Activated T-cell treated with anti-CD3 and anti-CD28 coated beads for 1 hour (primary cell): ENCODE measurements at places on chromosomes 2 and 18.

DNA sequence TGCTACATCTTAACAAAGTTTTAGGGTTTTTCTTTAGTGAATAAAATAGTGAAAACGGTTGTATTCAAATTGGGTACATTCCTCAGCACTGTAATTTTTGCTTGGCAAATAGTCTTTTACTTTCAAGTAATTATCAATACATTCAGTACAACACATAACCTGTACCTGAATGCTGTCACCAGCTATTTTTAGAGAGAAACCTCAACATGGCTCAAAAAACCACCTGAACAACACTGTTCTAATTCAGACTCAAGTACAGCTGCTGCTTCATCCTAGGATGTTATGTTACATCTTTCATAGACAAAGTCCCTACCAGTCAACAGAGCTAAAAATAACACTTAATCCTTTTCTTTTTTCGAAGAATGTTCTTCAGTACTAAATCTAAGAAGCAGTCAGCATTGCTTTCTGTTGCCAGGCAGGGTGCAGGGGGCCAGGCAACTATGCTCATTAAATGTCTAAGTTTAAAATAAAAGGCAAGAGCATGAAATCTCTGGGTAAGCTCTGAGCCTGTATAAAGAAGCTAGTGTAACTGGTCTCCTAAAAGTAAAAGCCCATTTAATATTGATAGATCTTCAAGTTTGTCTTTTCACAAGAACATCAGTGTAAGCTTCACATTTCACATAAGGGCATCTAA, 20.5 kb downstream of the PDIA6 start:
- no peak for DNase-seq

DNA sequence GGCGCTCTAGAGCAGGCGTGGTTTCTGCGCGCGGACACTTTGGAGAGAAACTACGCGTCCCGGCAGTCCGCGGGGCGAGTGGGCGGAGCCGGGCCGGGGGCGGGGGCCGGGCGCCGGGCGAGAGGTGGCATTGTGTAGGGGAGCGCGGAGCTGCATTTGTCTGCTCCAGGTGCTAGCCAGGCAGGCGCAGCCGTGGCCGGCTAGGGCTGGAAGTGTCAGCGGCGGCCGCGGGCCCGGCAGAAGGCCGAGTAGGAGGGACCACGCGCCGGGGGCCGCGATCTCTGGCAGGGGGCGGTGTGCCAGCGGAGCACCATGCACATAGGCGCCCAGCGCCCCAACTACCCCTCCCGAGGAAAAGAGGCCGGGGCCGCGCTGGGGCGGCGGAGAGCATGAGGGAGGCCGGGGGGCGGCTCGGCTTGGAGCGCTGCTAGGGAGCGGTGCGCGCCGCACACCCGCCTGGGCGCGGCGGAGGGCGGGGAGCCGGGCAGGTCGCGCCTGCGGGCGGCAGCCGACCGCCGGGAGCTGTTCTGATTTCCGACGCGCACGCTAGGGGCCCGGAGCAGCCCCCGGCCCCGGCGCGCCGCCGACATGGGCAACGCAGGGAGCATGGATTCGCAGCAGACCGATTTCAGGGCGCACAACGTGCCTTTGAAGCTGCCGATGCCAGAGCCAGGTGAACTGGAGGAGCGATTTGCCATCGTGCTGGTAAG, at the start of gene FMNL2:
Gene FMNL2, plus strand, starts transcription at position 159 of the 710 bp plus-strand sequence.
- no peak for DNase-seq

GRCh38 chr18:62372156-62372555, 47.0 kb downstream of the TNFRSF11A start:
- no peak for DNase-seq

DNA sequence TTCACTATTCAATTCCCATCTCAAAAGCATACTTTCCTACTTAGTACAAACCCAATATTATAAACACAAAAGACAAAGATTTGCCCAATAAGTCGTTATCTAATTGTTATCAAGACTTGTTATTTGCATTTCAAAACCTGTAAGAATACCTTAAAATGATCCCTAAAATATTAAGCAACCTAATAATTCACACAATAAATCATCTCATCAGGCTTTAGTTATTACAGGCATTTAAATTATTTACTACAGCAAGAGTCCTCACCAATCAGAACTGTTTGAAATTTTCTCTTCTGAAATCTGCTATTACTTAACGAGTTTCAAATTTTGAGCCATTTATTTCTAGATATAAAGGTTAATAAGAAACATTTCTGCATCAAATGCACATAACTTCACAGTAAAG, 1.6 kb downstream of the CCDC88A start:
- DNase-seq, result no peak

GRCh38 chr18:75208836-75209128, 157 bp downstream of the PTGR3 start:
- no peak for DNase-seq

DNA sequence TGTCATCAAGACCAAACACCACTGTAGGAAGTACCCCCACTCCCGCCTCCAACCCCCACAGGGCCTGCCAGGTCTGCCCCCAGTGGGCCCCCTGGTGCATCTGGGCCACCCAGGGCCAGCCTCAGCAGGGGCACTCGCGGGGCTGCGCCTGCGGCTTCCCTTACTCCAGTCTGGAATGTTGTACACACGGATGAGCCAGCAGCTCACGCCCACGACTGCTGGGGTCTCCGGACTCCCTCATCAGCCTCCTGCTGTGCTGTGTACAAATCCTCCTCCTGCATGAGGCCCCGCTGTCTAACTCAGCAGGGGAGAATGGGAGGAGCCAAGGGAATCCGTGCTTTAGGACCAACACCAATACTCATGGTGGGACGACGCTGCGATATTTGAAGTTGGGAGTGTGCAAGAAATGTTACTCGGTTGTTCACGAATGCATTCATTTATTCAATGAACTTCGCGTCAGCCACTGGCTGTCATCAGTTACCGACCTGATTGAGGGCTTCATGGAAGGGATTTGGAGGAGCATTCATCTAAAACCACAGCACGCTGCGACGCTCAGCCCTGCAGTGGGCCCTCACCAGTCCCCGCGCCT, 654 bp upstream of the ASB1 start:
- DNase-seq, result no peak

DNA sequence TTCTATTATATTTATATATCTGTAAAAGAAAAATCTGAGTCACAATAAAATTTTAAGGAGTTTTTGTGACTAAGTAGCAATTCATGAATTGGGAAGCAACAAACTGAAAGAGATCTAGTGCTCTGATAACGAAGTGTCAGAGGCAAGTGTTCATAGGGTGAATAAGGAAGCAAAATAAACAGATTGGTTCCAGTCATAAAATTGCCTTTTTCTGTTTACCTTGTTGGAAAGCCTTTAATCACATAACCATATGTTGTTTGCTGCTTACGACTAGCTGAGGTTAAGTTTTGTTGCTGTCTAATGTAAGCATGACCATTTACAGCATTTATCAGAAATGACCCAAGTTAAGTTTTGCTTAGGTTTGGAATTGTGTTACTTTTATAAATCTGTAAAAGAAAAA, 358.9 kb downstream of the ARL6IP6 start:
- no peak for DNase-seq

DNA sequence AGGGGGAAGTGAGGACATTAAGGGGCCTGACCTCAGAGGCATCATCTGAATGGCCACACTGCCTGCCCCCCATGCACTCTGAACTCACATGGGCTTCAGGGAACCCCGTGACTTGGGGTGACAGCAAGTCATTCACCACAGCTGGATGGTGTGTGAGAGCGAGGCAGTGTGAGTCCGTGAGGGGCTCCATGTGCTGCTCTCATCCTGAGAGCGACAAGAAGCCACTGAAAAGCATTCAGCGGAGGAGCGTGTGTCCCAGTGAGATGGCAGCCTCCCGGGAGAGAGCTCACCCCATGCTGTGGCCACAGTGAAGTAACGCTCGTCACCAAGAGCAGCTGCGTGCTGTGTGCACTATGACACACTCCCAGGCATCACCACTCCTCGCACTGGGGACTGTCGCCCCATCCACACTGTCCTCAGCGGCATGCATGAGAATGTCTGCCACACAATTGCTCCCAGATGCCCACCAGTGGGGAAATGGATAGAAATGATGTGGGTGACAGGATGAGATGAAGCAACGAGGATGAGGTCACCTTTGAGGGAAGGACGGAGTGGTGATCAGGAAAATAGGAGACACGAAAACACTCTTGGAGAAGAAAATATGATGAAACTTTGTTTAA, 213.0 kb upstream of the RAB6C start:
- no peak for DNase-seq

DNA sequence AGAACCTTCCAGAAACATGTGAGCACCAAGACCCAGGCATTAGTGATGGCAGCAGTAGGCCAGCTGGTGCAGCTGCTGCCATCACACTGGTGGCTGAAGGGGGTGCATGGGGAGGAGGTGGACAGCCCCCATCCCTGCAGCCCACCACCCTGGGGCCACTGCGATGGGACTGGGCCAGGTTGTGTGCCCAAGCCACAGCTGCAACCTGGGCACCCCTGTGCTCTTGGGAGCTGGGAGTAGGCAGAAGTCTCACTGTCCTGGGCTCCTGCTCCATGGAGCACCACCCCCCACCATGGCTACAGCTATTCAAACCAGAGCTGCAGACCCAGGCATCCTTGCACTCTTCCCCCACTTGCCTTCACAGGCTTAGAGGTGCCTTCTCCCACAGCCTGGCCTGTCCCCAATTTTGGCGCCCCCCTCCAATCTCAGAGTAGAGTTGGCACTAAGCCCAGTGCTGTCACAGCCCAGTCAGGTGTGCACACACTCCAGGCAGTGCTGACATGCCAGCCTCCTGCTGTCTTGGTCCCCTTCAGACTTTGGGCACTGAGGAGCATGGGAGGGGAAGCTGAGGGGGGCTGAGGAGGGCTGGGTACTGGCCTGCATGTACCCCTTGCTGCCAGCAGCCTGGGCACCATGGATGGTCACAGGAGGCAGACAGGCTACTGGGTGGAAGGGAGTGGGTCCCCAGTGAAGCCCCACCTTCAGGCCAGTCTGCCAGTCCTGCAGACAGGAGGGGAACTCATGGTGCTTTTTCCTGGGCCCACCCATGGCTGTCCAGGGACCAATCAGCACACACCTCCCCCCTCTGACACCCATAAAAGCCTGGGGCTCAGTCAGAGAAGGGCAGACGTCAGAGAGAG, 67.1 kb downstream of the CYP26B1 start:
- no peak for DNase-seq

- DNase-seq, result no peak
These were observed 31.2 kb downstream of the ALPK2 start for GRCh38 chr18:58597649-58598048.

DNA sequence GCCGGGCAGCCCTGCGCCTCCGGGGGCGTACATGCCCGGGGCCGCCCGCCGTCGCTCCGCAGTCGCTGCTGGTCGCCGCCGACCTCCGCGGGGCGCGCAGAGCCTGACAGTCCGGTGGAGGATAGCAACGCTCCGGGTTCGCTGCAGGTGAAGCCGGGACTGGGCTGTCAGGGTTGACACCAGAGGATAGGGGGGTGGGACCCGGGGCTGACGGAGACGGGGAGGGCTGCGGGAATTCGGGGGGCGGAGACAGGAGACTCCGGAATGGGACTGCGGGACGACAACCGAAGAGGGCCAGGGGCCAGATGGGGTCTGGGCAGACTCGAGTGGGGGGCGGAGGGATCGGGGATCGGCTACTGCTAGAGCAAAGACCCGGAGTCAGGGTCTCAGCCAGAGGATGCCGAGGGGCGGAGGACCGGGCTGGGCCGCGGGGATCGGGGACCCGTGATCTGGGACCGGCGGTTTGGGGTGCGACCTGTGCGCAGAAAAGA, 403 bp downstream of the TMEM127 start:
- peak; percentile 38 for DNase-seq

DNA sequence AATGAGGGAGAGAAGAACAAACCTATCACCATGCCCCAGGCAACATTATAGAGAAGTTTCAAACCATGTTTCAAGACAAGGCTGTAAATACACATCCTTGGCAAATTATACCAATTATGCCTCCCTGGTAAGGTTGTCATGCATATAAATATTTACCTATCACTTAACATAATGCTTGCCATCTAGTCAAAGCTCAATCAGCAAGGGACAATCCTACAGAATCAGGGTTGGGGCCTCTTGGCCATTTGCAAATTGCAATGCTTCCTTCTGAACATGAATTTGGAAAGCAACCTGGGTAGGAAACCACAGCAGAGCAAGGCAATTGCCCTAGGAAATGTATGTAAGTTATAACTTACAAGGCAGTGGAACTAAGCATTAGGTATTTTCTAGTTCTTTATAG, 907.2 kb upstream of the CDH2 start:
- DNase-seq, result no peak

- DNase-seq, result no peak
These were observed 97.3 kb downstream of the DOCK10 start for GRCh38 chr2:224944707-224945547.

DNA sequence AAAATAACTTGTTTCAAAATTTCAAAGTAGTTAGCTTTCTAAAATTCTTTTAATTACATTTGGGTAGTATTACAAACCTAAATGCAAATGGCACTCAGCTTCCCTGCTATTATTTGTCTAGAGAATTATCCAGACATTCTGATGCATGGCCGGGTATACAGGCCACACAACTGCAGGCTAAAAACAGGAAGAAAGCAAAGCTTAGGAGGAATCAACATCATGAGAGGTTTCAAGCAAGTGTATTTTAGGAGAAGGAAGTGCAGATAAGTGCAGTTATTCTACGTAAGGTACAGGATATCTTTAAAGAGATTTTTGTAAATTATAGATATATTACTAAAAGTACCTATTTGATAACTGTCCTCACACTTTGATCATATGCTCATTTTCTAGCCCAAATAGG, 46.8 kb upstream of the RNU4ATAC start:
- DNase-seq, result no peak

DNA sequence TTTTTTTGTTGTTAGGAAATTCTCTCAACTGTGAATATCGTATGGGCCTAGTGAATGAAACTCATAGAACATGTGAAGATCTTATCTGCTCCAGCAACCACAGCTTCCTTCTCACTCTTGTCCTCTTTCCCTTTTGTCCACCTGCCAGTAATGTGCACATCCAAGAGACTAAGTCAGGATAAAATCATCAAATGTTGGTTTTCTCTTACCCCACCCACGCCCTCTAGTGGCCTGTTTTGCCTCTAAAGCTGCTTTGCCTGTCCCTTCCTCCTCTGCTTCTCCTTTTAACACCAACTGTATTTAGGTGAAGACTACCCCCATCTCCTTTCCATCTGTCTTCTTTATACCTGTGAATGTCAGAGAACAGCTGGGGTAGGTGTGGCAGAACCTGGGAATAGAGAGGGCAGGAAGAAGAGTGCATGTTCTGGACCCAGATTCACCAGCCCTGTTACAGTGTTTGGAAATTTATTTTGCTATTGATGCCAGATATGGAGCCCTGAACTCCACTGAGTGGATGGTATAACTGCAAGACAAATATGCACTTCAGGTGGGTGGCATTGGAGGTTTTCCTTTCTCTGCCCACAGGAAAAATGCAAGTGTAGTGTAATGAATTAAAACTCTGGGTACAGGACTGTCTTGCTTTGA, 8.4 kb upstream of the MGAT5 start:
- DNase-seq, result peak; percentile 81
